ENCODE measurements at places on chromosomes 12 and 14. TPM values are rescaled to one million over a fixed set of nuclear protein-coding genes. Genes with fewer than 3 reads are reported as not detected.

Gene KRT79
- total RNA-seq = not detected

GRCh38 chr12:132103542-132104308, 40.4 kb downstream of the DDX51 start:
- no peak for DNase-seq

- DNase-seq = no peak
Observed at GRCh38 chr14:71741241-71741640, 191.0 kb upstream of the RGS6 start.

GRCh38 chr12:109879351-109880042, 844 bp downstream of the GLTP start:
- DNase-seq = no peak

DNA sequence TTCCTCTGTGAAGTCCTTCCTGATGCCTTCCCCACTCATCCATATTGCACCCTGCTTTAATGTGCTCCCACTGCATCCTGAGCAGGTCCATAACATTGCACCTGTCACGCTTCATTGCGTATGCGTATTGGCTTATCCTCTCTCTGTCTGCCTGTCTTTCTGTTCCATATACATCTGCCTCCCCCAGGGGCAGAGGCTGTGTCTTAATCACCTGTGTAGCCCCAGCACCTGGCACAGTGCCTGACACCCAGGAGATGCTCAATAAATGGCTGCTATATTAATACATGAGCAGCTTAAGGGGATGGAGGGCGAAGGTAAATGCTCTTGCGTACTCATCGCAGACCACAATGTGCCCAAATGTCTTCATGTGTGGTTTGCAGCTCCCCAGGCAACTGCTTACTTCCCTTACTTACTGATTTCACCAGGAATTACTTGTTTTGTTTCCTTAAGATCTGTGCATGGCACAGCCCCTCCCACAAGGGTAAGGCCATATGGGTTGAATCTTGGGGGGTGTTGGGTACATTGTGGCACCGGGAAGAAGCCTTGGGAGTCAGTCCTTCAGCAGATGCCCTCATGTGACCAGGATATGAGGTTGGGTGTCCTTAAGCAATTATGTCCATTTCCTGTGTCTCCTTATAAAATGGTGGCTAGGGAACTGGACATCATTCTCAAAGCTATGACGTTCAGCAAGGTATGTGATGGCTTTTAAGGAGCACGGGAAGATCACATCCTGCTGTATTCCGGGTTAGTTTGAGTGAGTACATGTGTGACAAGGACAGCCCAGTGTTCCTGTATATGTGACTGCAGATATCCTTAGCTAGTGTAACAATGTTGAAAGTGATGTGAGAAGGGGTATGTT, 848 bp upstream of the CPNE6 start:
- DNase-seq = no peak
